ENCODE measurements at places on chromosomes 13 and 19. TPM values are rescaled to one million over a fixed set of nuclear protein-coding genes. Genes with fewer than 3 reads are reported as not detected.

DNA sequence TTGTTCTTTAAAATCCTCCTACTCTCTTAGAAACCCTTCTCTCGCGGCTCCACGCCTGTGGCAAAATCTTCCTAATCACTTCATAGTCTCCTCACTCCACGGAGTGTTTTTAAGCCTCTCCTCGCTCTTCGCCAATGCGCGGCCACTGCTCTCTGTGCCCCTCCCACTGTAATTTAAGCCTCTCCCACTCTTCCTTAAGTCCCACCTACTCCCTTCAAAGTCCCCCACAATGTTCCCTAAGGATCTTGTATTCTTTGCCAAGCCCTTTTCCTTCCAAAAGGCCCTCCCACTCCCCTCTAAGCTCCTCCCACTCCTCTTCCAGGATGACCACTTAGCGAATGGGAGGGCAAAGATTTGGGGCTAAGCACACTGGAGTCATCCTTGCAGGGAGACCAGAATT is 1.3 kb downstream of the FIZ1 start:
- no peak for DNase-seq

DNA sequence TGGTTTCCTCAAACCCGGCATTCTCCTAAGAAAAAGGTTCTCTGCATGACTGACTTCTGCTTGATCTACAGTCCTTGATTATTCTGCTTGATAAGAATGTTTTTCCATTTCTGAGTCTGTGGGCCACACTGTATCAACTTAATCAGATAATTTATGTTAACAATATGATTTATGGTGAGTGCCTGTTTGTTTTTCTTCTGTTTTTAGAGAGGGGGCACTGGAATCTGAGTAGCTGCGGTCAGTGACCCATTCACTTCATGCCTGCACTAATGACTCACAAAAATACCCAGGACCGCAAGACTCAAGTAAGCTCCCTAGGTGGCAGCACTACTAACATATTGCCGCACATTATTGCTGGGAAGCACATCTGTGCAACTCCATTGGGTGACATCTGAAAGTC is 542.3 kb upstream of the ATXN8OS start:
- DNase-seq: no peak

GRCh38 chr13:77460195-77460594 is 75.3 kb upstream of the SCEL start:
- peak; percentile 35 for DNase-seq

DNA sequence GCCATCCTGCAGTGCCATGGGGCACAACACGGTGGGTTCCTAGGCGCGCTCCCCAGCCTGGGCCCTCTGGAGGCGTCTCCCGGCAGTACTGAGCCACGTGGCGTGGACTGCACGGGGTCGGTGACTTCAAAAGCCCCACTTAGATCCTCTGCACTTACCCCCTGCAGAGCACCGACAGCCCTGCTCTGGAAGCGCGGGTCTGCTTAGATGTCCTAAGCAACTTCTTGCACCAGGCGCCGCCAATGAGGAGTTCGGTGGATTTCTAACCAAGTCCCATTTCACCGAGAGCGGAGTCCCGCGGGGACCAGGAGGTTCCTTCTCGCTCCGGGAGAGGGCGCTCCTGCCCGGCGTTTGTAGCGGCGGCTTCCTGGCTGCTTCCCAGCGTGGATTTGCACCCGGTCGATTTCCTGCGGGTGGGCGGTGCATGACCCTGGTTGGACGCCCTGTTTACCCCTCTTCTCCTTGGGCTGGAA is 25.2 kb upstream of the ZNF845 start:
- DNase-seq: no peak

Gene ZNF112
- 1.7 TPM for total RNA-seq

- no peak for DNase-seq
These were observed 5.3 kb downstream of the VWA8 start for GRCh38 chr13:41955605-41956004.

DNA sequence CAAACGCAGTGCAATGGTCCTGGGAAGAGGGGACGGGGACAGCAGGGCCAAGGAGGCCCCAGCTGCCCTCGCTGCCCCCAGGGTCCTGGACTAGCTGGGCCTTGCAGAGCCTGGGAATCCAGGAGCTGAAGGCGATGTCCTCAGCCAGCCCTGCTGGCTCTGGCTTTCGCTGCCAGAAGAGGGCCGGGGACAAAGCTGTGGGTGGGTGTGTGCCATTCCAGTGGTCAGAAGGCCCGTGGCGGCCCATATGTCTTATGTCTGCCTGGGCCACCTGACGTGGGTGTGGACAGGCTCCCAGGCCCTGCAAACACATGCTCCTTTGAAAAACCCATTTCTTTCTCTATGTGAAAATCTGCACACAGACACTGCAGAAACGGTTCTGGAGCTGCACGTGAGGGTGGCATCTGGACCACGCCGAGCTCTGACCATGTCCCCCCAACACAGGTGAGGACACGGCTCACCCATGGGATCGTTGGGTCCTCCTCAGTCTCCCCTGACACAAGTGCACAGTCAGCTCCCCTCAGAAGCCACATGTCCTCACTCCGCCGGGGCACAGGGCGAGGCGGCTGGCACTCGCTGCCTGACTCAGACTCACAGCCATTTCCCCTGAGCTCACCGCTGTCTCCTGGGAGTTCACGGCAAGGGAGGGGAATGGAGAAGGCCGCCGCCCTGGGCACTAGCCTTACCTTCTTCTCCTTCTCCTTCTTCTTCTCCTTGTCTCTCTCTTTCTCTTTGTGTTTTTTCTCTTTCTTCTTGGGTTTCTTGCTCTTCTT is 16.9 kb downstream of the IZUMO4 start:
- no peak for DNase-seq

- no peak for DNase-seq
These were observed 25.9 kb upstream of the SLC46A3 start for GRCh38 chr13:28744656-28745055.

GRCh38 chr13:106525865-106526264 is 9.6 kb downstream of the EFNB2 start:
- no peak for DNase-seq

Gene ADGRE1
- total RNA-seq: 0.24 TPM

Gene SCGB2B2
- total RNA-seq: 2.8 TPM

DNA sequence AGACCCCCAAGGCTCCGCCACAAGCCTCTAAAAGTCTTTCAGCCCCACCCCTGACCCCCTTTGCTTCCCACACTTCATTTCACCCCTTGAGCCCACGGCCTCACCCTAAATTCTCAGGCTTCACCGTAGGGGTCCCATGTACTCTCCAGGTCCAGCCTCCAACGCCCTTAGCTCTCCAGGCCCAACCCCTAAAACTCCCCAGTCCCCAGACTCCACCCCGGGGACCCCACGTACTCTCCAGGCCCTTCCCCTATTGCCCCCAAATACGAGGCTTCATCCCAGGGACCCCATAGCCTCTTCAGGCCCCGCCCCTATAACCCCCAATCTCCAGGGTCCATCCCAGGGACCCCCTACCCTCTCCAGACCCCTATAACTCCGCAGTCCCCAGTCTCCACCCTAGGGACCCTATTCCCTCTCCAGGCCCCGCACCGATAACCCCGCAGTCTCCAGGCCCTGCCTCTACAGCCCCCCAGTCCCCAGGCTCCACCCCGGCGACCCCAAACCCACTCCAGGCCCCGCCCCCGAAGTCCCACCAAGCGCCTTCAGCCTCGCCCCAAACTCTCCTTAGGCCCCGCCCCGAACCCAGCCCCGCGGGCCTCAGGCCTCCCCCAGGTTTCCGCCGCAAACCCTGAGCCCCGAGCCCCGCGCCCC is 619 bp downstream of the MED16 start:
- peak; percentile 50 for DNase-seq

Gene ZNF615
- 16.8 TPM for total RNA-seq

DNA sequence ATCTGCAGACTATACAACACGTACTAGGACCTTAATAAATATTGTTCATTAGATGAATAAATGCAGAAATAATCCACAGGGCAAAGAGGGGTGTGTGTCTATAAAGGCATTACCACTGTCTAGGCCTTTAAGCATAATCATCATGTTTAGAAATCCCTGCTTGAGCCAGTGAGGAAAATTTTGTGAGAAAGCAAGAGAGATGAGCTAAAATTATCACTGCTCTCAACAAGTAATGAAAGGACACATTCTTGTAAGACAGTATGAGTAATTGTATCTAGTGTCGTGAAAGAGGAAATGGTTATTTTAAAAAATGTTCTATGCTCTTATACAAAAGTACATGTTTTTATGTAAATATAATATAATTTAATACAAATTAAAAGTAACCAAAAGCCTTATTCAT is 1699.4 kb downstream of the PCDH9 start:
- DNase-seq: no peak

DNA sequence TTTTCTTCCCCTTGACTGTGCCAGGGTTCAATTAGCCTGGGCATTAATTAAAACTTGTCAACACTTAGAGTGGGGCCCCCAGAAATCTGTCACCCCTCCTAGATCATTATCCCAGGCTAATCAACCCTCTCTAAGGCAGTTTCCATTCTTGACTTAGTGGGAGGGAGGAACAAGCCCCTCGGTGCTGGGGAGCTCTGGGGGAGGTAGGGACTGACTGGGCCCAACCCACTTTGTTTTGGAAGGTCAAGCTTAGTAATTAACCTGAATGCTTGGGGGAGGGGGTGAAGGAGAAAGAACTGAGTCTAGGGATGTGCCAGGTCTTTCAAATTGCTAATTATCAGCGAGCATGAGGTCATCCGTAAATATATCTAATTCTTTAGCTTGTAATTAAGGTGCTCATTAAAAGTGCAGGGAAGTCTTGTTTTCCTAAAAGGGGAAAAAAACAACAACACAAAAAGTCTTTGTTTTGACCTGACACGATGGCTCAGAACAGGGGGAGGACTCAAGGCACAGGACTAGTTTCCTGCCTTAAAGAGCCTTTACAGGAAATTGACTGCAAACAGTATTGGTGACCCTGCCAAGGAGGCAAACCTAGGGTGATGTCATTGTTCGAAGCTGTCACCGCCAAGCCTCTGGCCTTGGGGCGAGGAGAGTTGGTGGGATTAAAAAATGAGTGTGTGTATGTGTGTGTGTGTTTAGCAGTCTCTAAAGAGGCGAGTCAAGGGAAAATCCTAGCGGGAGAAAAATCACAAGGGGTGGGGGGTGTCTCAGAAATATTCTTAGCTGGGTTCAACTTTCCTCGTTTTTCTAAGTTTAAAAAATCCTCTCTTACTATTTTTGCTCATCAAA is 19.4 kb downstream of the ACTN4 start:
- DNase-seq: peak; percentile 50

Gene AXL
- not detected for total RNA-seq

GRCh38 chr19:17579661-17580244 is 24.3 kb downstream of the COLGALT1 start:
- peak; percentile 62 for DNase-seq

- peak; percentile 54 for DNase-seq
These were observed 44.7 kb downstream of the EFNB2 start for GRCh38 chr13:106490569-106491321.

- no peak for DNase-seq
These were observed 662.4 kb downstream of the TBC1D4 start for GRCh38 chr13:74819549-74819948.

DNA sequence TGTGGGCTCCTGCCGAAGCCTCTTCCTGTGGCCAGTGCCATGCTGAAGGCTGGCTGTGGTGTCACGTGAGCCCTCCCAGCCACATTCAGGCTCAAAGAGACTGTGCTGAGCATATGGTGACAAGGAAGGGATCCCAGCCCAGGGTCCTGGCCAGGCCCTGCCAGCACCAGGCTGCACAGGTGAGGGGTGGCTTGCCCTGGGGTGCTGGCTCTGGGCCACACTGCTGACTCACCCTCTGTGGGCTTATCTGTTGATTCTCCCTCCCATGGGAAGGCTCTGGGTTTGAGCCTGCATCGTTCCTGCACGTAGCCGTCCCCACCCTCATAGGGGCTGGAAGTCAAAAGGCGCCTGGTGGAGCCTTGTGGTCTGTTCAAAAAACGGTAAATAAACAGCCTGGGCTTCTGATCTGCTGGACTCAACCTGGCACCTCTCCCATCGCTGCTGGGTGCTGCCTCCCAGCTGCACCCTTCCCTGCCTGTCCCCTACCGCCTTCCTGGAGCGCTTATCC is 31.1 kb downstream of the DNM2 start:
- no peak for DNase-seq

DNA sequence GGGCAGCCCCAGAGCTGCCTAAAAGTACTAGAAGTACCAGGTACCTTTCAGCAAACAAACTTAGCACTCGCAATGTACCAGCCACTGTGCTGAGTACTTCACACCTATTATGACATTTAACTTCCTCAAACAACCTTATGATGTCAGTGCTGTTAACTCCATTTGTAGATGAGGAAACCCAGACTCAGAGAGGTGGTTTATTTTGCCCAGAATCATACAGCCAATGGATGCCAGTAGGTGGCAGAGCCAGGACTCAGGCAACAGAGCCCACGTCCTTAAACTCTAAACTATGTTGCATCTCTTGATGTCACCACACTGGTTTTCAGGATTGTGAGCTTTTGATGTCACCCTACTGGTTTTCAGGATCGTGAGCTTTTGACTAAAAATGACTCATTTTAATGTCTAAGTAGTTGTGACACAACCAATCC is 78.9 kb downstream of the FLT1 start:
- DNase-seq: peak; percentile 36

DNA sequence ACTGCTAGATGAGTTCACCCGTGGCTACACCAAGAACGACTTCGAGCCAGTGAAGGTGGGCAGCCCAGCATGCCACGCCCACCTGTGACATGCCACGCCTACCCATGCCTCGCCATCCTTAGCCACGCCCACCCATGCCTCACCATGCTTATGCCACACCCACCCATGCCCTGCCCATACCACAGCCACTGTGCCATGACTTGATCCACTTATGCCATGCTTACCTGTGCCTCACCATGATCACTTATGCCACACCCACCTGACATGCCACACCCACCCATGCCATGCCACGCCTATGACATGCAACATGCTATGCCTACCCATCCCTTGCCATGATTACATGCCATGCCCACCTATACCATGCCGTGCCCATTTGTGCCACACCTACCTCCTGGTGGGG is 12.9 kb upstream of the USE1 start:
- no peak for DNase-seq

Gene BBC3
- total RNA-seq: 10.2 TPM

Gene CPAMD8
- total RNA-seq: 5.1 TPM

- no peak for DNase-seq
These were observed 1.1 kb upstream of the PRKCG start for GRCh38 chr19:53880711-53881481.

DNA sequence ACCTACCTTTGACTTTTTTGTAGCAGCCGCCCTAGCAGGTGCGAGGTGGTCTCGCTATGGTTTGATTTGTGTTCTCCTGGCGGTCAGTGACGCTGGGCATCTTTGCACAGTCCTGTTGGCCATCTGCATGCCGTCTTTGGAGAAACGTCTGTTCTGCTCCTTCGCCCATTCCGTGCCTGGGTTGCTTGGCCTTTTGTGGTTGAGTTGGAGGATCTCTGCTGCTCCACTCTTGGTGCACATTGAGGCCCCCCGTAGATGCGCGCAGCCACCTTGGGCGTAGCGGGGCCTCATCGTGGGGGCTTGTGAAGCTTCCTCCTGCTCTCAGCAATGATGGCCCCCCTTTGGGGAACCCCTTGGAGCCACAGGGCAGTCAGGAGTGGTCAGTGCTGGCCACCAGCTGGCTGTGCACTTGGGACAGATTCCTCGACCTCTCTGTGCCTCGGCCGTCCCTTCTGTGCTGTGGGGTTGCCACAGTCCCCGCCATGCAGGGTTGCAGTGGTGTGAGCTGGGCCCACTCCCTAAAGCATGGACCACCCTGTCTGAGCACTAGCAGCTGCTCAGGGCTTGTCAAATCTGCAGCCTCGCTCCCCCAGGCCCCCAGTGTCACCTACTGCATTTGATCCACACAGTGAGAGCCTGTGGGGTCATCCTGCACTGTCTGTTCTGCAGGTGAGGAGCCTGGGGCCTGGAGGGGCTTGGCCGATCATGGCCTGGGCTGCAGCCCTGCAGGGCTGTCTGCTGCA is 170.8 kb downstream of the KDM4B start:
- DNase-seq: peak; percentile 35

Gene SPRED3
- 1.2 TPM for total RNA-seq

GRCh38 chr13:60662595-60662994 is 265.6 kb downstream of the TDRD3 start:
- DNase-seq: no peak

Gene ARHGAP33
- 21.6 TPM for total RNA-seq

All from B cell (primary cell).